Stimulated activated CD4-positive, alpha-beta T cell treated with anti-CD3 and anti-CD28 coated beads, Interleukin-15, amount 100 ng/mL, for 1 hour (primary cell): ENCODE measurements at places on chromosomes 1 and 21.

DNA sequence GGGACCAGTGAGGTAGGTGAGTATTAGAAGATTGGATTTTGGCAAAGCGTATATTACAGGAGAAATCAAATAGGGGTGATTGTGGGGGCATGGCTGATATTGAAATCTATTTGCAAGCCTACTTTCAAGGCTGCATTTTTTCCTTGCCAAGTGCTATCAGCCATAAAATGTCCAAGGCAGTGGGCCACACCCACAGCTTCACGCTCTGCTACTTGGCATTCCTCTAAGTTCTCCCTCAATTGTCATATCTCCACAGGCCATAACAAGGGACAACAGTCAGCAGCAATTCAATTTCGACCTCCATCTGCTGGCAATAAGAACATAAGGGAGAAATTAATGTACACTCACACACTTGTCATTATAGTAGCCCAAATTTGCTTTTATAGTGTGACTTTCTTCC lies 667.1 kb upstream of the PKN2 start:
- no peak for DNase-seq

DNA sequence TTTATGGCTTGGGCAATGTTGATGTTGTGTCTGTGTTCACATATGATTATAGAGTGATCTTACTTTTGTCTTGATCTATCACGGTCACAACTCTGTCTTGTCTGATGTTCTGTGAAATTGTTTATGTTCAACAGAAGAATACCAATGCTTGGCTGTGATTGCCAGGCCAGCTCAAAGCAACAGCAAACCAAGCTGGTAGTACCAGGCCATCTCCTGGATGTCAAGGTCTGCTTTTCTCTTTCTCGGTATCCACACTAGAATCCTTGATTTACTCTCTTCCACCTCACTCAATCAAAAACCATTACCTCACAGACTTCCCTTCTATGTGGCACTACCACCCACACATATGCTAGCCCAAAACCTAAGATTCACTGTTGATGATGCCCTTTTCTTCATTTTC lies 1.3 kb upstream of the CDC7 start:
- DNase-seq, result no peak

GRCh38 chr21:31318971-31319370 lies 25.1 kb downstream of the TIAM1 start:
- no peak for DNase-seq

GRCh38 chr1:36096500-36097432 lies 8.1 kb downstream of the ADPRS start:
- DNase-seq, result no peak

- no peak for DNase-seq
These were observed 19.5 kb downstream of the SLC1A7 start for GRCh38 chr1:53122961-53123413.

DNA sequence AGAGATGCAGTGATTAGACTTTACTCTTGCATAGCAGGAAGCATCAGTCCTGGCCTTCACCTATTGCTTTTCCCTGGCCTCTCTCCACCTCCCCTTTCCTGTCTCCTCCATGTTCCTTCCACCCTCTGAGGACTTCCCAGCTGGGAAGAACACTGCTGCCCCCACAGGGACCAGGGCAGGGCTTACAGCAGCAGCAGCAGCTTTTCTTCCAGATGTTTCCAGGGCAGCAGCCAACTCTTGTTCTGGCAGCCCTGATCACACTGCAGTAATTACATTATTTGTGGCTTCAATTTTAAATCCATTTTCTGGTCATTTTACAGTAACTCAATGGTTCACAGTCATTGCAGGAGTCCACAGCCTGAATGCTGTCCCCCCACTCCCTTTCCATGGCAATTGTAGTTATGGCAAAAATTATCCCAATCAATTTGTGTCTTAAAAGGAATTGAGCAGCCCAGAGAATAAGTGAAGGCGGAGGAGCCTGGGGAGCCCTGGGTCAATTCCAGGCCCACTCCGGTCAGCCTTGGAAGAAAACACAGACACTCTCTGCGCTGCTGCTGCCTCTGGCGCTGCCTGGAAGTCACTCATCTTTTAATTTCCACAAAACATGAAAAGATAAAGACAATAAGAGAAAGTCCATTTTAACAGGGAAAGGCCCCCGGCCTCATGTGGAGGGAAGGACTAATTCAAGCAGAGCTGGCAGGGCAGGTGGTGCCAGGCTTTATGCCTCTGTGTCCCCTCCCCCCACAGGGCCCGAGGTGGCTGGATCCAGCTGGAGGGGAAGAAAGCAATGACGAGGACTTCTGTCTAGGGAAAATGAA lies 148.6 kb downstream of the GRIK3 start:
- no peak for DNase-seq

DNA sequence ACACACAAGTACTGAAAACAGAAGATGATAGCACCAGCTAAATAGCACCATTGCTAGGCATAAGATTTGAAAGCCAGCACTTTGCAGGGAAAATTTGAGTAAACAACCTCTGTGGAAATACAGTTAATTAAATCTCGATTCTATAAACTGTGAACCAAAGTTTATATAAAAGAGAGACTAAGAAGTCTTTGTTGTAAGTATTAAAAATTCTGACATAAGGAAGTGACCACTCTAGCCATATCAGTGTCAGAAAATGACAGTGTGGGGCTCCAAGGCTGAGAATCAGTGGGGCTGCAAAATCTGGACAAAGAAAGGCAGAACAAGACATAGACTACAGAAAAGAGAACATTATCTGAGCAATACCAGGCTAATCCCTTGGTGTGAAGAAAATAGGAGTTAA lies 292.2 kb downstream of the ST6GALNAC3 start:
- no peak for DNase-seq

DNA sequence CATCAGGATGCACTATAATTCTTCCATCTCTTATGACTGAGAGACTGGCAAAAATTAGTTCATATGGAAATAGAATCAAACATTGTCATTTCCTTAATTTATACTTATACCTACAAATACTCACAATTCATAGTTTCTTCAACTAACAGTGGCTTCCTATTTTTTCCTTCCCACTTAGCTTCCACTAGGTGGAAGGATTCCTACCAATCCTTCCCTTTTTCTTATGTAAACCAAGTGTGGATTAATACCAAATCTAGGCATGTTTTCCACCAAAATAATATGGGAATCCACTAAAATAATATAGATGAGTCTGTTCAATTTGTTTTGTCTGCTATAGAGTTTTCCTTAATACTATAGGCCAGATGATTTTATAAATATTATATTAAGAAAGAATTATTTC lies 1537.1 kb downstream of the PLA2G4A start:
- no peak for DNase-seq

DNA sequence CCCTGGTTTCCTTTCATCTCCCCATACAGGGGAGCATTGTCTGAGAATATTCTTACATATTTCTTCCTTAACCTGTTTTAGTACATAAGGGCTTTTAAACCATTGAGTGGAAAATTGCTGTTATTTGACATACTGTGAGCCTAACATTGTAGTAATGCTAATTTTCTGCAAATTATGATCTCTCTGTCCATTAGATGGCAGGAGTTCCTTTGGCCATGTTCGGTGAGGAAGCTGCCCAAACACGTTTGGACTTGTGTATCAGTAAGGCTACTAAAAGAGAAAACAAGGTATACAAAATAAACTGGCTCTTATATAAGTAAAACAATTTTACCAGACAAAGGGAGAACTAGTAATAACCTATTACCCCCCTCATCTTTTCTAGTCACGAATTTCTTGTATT lies 29.2 kb downstream of the CDC7 start:
- DNase-seq, result no peak

DNA sequence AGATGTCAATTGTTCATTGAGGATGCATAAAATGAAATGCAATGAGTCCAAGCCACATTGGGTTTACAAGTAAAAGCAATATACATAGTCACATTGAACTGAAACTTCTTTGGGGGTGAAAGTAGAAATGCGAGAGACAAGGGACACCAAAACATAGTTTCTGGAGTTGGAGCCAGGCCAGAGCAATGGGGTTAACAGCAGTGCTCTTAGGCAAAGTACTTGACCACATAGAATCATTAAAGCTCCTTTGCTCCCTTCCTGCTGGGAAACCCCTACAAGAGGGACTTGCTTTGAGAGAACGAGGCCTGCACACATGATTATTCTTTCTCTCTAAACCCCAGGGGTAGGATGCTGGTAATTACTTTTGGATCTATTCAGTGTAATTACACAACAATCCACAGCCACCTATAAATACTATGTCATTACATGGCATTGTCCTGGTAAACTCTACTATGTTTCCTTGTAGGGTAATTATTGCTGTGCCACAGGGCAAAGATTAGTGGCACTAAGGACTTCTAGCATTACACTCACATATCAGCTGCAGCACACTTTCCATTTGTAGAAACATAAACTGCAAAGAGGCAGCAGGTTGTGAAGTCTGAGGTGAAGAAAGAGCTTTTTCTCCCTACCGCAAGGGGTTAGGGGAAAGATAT lies 421.6 kb upstream of the PBX1 start:
- no peak for DNase-seq

- no peak for DNase-seq
These were observed 59.1 kb upstream of the RAB3GAP2 start for GRCh38 chr1:220331318-220331717.

- DNase-seq, result peak; percentile 36
These were observed 94.6 kb downstream of the STUM start for GRCh38 chr1:226643177-226643576.

DNA sequence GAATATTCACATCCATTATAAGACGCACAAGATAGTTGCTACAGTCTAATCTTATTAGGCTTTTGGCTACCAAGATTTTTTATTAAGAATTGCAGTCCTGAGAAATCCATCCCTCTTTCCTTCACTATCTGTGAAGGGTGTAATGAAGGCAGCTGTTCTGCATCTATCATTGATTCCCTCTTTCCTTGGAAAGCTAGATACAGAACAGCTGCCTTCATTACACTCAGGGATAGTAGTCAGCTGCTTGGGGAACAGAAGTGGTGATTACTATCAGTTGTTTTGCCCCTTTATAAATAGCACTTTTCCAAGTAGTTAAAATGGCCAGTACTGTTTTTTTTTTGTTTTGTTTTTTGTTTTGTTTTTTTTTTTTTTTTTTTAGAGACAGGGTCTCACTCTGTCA lies 70.2 kb downstream of the IARS2 start:
- DNase-seq, result no peak

DNA sequence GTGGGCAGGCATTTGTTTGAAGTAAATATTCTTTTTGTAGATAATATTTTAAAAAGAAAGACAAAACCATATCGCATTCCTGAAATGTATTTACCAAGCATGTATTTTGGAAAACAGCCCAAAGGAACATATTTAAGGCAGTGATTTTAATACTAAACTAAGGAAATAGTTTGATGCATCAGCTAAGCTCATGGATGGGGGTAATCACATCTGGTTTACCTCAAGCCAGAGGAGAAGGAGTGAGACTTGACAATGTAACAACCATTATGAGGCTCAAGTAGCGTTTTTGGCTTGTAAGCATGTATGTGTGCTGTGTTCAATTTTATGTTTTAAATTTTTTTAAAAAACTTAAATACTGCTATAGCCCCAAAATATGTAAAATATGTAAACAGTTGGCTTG lies 390.5 kb downstream of the DISC1 start:
- DNase-seq, result no peak

- no peak for DNase-seq
These were observed 46.2 kb downstream of the COLGALT2 start for GRCh38 chr1:183991348-183991747.

DNA sequence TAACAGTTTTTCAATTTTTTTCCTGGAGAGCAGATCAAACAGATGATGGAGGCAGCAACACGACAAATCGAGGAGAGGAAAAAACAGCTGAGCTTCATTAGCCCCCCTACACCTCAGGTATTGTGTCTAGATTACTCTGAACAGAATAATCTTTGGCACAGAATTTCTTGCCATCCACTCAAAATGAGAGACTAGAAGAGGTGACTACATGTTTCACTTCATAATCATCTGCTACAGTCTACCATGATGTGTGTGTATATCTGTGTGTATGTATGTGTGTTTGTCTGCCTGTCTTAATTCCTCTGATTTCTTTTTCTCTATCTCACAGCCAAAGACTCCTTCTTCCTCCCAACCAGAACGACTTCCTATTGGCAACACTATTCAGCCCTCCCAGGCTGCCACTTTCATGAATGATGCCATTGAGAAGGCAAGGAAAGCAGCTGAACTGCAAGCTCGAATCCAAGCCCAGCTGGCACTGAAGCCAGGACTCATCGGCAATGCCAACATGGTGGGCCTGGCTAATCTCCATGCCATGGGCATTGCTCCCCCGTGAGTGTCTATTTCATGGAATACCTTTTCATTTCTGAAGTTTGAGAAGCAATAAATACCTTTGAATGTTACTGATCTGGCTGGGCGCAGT lies 11.4 kb downstream of the PRPF3 start:
- DNase-seq, result no peak

DNA sequence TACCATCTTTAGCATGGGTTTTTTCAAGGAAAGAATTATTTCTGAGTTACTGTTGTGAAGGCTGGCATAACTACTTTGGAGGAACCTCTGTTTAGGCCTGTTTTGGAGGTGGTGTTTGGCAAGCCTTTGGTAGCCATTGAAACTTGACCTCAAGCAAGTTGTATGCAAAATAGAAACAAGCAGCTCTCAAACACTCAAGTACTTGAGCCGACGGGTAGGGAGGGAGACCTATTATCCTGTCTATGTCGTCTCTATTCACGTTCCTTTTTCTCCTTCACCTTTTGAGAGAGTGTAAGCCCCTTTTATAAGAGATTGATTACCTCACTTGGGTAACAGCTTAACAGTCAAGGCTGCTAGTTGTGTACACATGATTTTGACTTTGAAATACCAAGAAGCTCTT lies 878.3 kb upstream of the CXADR start:
- no peak for DNase-seq

- no peak for DNase-seq
These were observed 137.5 kb downstream of the NOS1AP start for GRCh38 chr1:162206749-162207635.

DNA sequence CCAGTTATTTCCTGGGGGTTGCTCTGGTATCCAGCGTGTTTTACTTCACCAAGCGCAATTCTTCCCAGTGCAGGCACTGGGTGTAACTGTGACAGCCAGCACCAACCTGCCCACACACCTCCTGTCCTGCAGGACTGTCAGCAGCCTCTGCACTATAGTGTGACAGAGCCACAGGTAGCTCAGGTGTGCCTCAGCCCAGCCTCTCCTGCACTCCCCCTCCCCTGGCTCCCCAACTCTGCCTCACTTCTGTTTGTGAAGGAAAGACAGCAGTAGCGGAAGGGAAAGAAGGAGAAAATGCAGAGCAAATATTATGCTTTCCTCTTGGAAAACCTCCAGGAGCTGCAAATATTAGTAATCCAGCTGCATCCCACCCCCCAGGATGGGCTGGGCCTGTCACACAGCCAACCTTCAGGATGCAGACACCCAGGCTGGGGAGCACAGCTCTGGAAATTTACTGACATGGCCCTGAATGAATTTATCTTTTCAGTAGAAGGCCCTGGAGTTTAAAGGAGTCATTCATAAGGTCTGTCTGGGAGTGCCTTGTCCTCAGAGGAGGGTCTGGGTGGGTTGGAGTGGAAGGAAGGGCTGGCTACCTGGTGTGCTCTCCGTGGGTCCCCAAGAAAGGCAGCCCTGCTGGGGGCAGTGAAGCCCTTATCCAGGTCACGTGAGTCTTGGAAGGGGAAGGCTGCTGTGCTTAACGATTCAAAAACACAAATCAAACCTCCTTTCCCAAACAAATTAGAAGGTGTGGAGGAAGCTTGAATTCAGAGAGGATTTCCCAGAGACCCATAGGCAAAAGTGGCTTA lies 20.9 kb downstream of the CAPN2 start:
- DNase-seq, result no peak

- no peak for DNase-seq
These were observed 20.7 kb downstream of the PLOD1 start for GRCh38 chr1:11955221-11955620.

- no peak for DNase-seq
These were observed 6.2 kb downstream of the CD247 start for GRCh38 chr1:167512046-167512654.
